ENCODE measurements at places on chromosomes 4 and X. TPM values are rescaled to one million over a fixed set of nuclear protein-coding genes. Genes with fewer than 3 reads are reported as not detected.

- no peaks in the 10 kb centered on the region for H3K4me1 ChIP-seq
- no peak overlapping the region for H3K4me3 ChIP-seq
- H3K27ac ChIP-seq, result no peak overlapping the region
- no peaks in the 10 kb centered on the region for H3K36me3 ChIP-seq
- DNase-seq, result no peak
- H3K27me3 ChIP-seq, result peaks cover 3% of the 10 kb centered on the region
Measured at GRCh38 chrX:153672531-153673427, 834 bp downstream of the PNCK start.

- no peak overlapping the region for H3K27ac ChIP-seq
- DNase-seq, result no peak
- H3K27me3 ChIP-seq, result no peaks in the 10 kb centered on the region
Measured at GRCh38 chr4:100907465-100908454, 389.9 kb upstream of the EMCN start.

- H3K36me3 ChIP-seq, result no peaks in the 10 kb centered on the region
- no peaks in the 10 kb centered on the region for H3K4me1 ChIP-seq
- DNase-seq, result no peak
- no peaks in the 10 kb centered on the region for H3K27me3 ChIP-seq
- no peak overlapping the region for H3K27ac ChIP-seq
- H3K4me3 ChIP-seq, result no peak overlapping the region
Measured at GRCh38 chr4:105994061-105994460, 98.8 kb downstream of the NPNT start.

DNA sequence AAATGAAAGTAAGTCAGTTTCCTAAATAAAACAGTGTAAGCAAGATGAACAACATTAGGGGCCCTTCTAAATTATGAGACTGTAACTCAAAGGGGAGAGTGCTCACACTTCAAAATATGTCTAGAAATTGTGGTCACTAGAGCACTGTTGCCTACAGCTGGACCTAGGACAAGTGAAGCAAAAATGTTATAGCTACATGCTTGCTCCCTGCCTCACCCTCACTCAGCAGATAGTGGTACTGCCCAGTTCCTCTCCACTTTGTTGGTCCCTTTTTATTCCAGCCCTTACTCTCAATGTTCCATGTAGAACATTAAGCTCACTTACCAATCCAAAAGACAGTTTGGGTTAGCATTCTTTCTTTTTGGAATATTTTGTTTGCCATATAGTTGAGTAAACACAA is 147.3 kb downstream of the GRIA3 start:
- no peaks in the 10 kb centered on the region for H3K4me1 ChIP-seq
- no peak for DNase-seq
- no peak overlapping the region for H3K4me3 ChIP-seq
- H3K36me3 ChIP-seq, result no peaks in the 10 kb centered on the region
- H3K27ac ChIP-seq, result no peak overlapping the region

GRCh38 chr4:21476757-21477156 is 471.8 kb downstream of the KCNIP4 start:
- no peak overlapping the region for H3K4me3 ChIP-seq
- peak; percentile 12 for DNase-seq
- no peaks in the 10 kb centered on the region for H3K36me3 ChIP-seq
- no peaks in the 10 kb centered on the region for H3K4me1 ChIP-seq
- H3K27me3 ChIP-seq, result peaks cover 4% of the 10 kb centered on the region

DNA sequence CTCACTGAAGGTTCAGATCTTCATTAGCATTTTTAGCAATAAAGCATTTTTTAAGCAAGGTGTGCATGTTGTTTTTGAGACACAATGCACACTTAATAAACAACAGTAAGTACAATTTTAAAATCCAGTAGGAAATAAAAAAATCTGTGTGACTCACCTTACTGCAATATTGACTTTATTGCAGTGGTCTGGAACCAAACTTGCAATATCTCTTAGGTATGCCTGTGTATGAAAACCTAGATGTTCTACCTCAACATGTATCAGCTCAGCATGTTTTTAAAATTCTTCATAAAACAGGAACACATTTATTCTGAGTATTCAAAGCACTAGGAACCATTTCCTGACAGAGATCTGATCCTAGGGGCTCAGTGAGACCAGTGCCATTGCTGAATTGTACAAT is 26.7 kb downstream of the NR0B1 start:
- no peaks in the 10 kb centered on the region for H3K4me1 ChIP-seq
- no peak for DNase-seq
- H3K4me3 ChIP-seq, result no peak overlapping the region
- no peak overlapping the region for H3K27ac ChIP-seq
- H3K36me3 ChIP-seq, result no peaks in the 10 kb centered on the region

DNA sequence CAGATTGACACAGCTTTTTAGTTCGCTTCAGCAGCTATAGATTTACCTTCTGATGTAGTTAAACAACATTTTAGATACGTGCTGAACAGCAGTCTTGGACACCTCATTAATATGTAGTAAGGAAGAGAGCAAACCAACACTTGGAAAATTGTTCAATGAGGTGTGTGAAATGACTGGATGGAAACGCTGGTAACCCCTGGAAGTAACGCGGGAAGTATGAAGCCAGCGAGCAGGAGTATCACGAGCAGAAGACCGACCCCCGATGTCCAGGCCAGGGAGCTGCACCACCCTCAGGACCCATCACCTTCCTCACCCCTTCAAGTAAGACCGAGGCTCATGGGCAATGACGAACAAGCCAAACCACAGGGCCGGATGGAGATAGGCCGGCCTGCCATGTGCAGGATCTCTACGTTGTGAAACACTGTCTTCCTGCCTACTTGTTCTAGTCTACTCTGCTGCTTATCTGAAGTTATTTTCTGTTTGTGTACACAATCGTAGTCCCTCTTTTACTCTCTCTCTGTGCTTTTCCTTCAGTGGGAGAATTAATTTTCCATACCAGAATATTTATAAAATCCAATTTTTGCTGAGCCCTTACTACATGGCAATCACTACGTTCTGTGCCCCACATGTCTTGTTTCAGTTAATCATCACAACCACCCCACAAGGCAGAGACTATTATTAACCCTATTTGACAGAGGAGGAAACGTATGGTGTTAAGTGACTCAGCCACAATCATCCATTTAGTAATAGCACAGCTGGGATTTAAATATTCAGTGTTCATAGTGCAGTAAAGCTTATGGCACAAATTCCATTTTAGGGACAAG is 221.7 kb downstream of the APBB2 start:
- H3K36me3 ChIP-seq, result no peaks in the 10 kb centered on the region
- no peaks in the 10 kb centered on the region for H3K4me1 ChIP-seq
- no peak overlapping the region for H3K4me3 ChIP-seq
- no peak for DNase-seq

DNA sequence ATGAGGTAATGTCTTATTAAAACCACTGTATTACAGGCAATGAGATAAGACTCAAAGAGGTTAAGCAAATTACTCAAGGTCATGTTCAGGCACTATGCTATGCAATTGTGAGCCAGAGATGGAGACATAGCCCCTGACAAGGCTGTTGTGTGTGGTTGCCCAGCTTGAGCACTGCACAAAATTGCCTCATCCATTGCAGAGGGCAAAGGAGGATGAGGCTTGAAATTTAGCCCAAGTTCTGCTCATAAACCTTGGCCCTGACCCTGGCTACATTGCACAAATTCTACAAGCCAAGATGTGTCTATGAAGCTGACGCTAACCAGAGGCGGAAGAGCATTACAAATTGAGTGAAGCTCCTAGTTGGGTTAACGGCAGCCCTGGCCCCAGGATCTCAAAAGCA is 65.6 kb upstream of the PGM2 start:
- no peak overlapping the region for H3K4me3 ChIP-seq
- no peak overlapping the region for H3K27ac ChIP-seq
- H3K36me3 ChIP-seq, result no peaks in the 10 kb centered on the region
- H3K4me1 ChIP-seq, result peaks cover 45% of the 10 kb centered on the region
- no peaks in the 10 kb centered on the region for H3K27me3 ChIP-seq

GRCh38 chrX:19627533-19627932 is 112.2 kb upstream of the MAP3K15 start:
- DNase-seq, result no peak
- H3K27ac ChIP-seq, result no peak overlapping the region
- peaks cover 6% of the 10 kb centered on the region for H3K27me3 ChIP-seq
- no peak overlapping the region for H3K4me3 ChIP-seq
- H3K4me1 ChIP-seq, result peaks cover 5% of the 10 kb centered on the region
- no peaks in the 10 kb centered on the region for H3K36me3 ChIP-seq

GRCh38 chr4:98864560-98864959 is 64.4 kb downstream of the EIF4E start:
- no peaks in the 10 kb centered on the region for H3K27me3 ChIP-seq
- no peak overlapping the region for H3K4me3 ChIP-seq
- H3K4me1 ChIP-seq, result no peaks in the 10 kb centered on the region
- no peak for DNase-seq

DNA sequence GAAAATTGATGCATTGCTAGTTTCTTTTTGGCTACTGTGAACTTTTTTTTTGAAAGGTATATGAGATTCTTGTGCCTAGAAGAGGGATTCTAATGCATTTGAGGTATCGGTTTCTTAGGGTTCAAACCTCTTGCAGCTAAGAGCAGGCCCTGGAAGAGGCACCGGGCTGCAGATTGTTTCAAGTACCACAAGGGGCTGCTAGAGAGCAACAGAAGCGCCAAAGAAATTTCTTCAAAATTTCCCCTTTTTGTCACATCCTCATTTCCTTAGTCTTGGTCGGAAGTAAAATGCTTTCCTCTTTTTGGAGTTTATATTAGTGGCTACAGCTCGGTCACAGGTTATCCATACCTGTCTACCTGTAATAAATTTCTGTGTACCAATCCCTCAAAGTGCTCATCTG is 89.8 kb downstream of the PDGFRA start:
- no peaks in the 10 kb centered on the region for H3K27me3 ChIP-seq
- H3K4me1 ChIP-seq, result no peaks in the 10 kb centered on the region
- H3K36me3 ChIP-seq, result no peaks in the 10 kb centered on the region
- H3K27ac ChIP-seq, result no peak overlapping the region
- peak; percentile 35 for DNase-seq

- H3K4me1 ChIP-seq, result peaks cover 9% of the 10 kb centered on the region
- H3K27ac ChIP-seq, result no peak overlapping the region
- no peak overlapping the region for H3K4me3 ChIP-seq
Measured at GRCh38 chr4:8414377-8414776, 26.1 kb downstream of the ACOX3 start.

- H3K36me3 ChIP-seq, result no peaks in the 10 kb centered on the region
- no peak overlapping the region for H3K27ac ChIP-seq
- no peaks in the 10 kb centered on the region for H3K4me1 ChIP-seq
- H3K27me3 ChIP-seq, result no peaks in the 10 kb centered on the region
- no peak for DNase-seq
Measured at GRCh38 chr4:5931526-5931925, 38.6 kb upstream of the CRMP1 start.

DNA sequence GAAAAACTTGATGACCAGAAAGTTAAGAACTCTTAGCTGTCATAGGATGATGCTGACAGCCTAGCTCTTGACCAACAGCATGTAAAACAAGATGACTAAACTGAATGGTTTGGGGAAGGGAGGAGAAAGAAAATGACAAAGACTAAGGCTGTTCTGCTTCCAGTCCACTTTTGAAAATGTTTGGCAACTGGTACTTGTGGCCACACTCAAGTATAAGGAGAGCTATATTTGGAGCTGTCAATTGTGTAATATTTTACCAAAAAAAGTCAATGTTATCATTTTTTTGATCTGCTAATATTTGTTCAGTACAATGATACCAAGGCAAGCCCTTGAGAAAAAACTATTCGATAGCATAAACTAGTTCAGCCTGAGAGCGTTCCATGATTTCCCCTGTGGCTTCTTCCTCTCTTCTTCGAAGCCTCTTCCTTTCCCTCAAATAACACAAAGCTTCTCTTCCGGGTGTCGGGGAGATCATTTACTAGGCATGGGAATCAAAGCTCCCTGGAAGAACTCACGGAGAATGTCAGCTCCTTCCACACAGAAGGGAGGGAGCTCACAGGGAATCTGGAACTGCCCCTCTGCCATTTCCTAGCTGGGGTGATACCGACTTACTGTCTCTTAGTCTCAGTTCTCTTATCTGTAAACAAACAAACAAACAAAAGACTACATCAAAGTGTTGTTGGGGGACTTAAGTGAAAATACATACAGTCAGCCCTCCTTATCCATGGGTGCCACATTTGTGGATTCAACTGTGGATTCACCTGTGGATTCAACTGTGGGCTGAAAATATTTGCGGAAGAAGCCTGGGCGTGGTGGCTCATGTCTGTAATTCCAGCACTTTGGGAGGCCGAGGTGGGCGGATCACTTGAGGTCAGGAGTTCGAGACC is 82.6 kb downstream of the SCD5 start:
- DNase-seq, result no peak
- no peaks in the 10 kb centered on the region for H3K27me3 ChIP-seq
- no peak overlapping the region for H3K4me3 ChIP-seq
- H3K4me1 ChIP-seq, result no peaks in the 10 kb centered on the region
- no peaks in the 10 kb centered on the region for H3K36me3 ChIP-seq

DNA sequence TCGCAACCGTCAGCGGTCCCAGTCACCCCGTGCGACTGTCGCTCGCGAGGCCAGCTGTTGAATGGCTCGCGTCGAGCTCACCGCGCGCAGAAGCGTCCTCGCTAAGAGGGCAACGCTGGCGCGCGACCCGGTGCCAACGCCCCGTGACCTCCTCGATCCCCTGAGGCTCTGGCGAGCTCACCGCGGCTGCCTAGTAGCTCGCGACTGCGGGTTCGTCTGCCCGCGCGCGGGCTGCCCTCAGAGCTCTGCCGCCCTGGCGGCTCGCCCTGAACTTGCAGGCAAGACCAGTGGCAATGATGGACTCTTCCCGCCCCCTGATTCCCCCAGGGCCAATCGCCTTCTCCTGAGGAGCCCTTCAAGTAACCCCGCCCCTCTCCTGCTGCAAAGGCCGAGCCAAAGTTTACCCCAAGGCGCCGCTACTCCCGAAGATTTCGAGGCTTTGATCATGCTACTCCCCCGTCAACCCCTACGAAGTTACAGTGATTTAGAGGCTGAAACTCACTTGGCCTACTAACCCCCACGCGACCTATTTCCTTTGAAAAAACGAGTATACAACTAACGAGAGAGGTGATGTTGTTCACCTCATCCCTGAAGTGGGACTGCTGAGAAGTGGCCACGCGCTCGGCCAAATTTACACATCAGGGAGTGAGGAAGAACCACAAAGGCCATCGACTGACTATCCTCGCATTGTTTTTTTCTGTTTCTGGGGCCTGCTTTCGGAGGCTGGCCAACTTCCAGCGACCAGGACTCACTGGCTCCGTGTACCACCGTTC is 37.5 kb downstream of the PGRMC1 start:
- peaks cover 40% of the 10 kb centered on the region for H3K27me3 ChIP-seq
- H3K4me1 ChIP-seq, result no peaks in the 10 kb centered on the region
- H3K36me3 ChIP-seq, result no peaks in the 10 kb centered on the region
- H3K4me3 ChIP-seq, result no peak overlapping the region
- peak; percentile 82 for DNase-seq

- H3K36me3 ChIP-seq, result no peaks in the 10 kb centered on the region
- no peak for DNase-seq
- no peaks in the 10 kb centered on the region for H3K4me1 ChIP-seq
- no peak overlapping the region for H3K27ac ChIP-seq
Measured at GRCh38 chr4:6437826-6438238, 34.6 kb downstream of the PPP2R2C start.

HSD17B13 gene
- polyA plus RNA-seq, result 0.68 TPM

RAP1GDS1 gene
- polyA plus RNA-seq, result 32.7 TPM

ANK2 gene
- polyA plus RNA-seq, result 27.1 TPM

HSFX1 gene
- 2.2 TPM for polyA plus RNA-seq

GLRB gene
- 5.6 TPM for polyA plus RNA-seq

MAGEA2B gene
- polyA plus RNA-seq, result not detected

RAB40A gene
- polyA plus RNA-seq, result 3.5 TPM

FGD1 gene
- polyA plus RNA-seq, result 17.7 TPM

TMEM255A gene
- 1.8 TPM for polyA plus RNA-seq

GAGE1 gene
- polyA plus RNA-seq, result not detected

ETDB gene
- not detected for polyA plus RNA-seq

RNF212 gene
- 10.3 TPM for polyA plus RNA-seq

NLGN3 gene
- 7.4 TPM for polyA plus RNA-seq

GABRQ gene
- polyA plus RNA-seq, result 0.91 TPM

All from left lung (tissue), 14 donors.